RKO (cell line): ENCODE measurements at places on chromosomes 4 and X.

- no peak for DNase-seq
These were observed 359.3 kb downstream of the GRXCR1 start for GRCh38 chr4:43251841-43252240.

DNA sequence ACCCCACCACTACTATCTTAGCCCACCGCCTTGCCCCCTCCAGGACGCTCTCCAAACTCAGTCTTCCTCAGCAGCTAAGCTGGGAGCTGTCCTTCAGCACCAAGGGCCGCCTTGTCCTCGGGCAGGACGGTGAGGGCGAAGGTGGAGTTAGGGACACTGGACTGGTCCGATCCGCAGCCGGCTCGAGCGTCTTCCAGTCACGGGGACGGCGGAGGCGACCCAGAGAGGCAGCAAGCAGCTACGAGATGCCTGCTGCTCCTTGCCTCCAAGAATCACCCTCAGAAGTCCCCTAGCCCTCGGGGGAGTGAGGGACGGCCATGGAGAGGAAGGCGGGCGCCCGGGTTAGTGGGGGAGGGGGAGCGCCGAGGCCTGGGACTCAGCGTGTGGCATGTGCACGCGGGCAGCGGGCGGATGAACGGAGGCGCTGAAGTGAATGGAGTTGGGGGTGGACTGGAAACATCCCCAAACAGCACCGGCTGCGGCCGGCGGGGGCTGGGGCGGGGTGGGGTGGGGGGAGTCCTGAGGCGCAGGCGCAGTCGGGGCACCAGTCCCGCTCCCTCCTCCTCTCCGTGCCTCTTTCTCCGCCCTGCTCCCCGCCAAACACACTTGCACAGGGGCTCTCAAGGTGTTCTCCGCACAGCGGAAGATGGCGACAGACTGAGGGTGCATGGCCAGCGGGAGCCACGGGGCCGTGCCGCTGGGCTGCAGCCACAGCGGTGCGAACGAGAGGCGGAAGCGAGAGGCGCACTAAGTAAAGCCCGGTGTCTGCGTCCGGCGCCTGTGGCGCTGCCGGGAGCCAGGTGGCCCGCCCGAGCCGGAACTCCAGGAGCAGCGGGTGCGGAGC is at the start of gene NALF2:
TSS of gene NALF2 (plus strand) at position 545 of the 844 bp plus-strand sequence. CDS start 957 bp downstream, outside the sequence.
- DNase-seq = no peak

DNA sequence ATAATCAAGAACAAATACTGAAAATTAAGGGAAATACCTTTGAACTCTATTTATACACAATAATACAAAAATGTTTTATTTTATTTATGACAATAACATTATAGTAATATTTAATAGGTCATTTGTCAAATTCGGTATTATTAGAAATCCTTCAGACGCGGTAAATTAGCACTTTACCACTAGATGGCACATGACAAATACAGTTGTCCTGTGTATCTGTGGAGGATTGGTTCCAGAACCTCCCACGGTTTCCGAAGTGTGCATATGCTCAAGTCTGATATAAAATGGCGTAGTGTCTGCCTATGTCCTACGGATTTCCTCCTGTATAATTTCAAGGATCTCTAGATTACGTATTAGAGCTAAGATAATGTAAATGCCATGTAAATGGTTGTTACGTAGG is 8.1 kb upstream of the LINC00632 start:
- DNase-seq = peak; percentile 61

DNA sequence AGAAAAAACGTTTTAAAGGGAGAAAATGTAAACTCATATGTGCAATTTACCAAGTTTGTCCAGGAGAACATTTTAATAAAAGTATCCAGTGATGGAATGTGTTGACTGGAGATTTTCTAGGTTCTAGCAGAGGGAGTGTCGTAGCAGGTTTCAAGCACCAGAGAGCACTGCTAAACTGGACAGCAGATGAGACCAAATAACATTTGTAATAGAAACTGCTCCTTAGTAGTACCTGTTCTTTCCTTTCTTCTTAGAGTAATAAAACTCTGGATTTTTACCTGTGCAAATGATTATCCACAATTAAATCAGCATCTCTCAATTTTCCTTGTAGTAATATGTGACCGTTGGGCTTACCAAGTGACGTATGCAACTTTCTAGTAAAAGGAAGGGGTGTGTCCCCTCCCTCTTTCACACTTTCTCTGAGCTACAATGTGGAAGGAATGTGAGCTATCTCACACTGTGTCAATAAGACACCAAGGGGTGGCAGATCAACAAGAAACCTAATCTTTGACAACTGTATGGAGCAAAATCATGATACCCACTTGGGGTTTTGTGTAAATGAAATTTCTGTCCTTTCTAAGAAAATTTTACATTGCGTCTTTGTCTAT is 9.5 kb downstream of the HPGDS start:
- no peak for DNase-seq

DNA sequence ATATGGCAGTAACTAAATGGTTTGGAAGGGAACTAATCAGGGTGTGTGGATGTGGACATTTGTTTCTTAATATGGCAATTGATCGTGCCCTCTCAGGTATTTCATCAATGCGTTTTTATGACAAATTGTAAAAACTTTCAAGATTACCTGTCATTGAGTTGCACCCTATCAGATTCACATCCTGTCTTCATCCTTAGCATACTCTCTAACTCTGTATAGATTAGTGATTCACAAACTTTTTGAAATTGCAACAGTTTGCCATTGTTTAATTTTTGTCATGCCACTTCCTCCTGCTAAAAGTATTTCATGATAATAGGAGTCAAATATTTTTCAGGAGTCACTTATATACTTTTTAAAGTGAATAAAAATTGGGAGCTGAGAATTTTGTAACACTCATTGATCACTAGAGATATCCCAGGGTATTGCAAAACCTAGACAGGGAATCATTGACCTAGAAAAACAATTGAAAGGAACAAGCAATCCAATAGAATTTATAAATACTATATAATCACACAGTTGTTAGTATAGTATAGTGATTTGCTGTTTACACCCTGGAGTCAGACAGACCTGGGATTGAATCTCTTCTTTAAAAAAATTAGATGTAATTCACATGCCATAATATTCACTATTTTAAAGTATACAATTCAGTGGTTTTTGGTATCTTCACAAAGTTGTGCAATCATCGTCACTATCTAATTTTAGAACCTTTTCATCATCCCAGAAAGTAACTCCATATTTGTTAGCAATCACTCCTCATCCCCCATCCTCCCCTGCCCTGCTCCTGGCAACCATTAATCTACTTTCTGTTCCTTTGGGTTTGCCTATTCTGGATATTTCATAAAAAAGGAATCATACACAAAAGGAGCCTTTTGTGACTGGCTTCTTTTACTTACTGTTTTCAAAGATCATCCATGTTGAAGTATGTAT is 8.9 kb downstream of the MID2 start:
- DNase-seq = no peak

- DNase-seq = no peak
These were observed 124.7 kb upstream of the LNX1 start for GRCh38 chr4:53716011-53716410.

DNA sequence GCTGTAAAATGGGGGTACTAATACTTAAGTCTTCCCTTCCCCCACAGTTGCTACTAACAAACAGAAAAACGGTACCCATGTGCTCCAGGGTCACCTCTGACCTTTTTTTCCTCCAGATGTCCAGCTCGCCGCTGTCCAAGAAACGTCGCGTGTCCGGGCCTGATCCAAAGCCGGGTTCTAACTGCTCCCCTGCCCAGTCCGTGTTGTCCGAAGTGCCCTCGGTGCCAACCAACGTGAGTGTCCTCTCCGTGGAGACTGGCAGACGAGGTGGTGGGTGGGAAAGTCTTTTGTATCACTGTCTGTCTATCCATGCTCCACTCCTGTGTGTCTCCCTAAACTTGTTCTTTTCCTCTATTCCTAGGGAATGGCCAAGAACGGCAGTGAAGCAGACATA is 5.1 kb downstream of the UBA1 start:
- no peak for DNase-seq

DNA sequence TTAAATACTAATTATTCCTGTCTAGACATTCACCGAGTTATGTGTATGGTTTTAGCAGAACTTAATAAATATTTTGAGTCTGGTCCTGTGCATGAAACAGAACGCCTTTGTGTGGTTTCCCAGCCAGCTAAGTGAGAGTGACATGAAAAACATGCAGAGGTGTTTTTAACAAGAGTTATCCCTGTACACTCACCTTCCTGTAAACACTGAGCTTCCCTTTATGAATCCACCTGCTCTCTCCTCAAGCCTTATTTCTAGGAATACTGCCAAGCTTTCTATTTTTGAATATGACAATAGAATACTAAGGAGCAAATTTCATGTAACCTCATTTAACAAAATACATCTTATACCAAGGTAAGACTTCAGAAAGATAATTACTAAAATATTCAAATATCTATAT is 270.3 kb upstream of the CTSO start:
- DNase-seq = no peak

- no peak for DNase-seq
These were observed 926.1 kb downstream of the FAM133A start for GRCh38 chrX:94600077-94600476.

DNA sequence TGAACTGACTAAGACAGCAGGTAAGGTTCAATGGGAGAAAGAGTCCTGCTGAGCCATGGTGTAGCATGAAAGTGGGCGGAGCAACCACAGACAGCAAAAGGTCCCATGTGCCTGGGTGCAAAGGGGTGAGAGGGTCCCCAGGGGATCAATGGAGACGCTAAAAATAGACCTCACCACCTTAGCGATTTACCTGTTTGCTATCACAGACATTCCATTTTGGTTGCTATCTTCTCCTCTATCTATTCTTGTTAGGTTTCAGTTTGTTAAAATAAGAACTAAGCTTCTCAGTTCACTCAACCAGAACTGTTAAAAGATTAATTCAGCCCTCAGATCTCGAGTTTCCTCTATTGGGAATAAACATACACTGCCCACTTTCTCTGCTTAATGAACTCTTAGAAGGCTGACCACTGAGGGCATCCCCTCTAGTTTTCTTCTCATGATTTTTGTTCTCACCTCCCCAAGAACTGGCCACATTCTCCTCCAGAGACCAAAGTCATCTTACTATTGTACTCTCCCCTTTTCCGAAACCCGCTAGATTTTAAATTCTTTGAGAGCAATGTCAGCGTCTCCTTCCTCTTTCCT is 136.7 kb downstream of the PARM1 start:
- no peak for DNase-seq

GRCh38 chrX:69286565-69286906 is 121.3 kb upstream of the PJA1 start:
- no peak for DNase-seq

GRCh38 chrX:70605352-70605751 is 160.7 kb downstream of the DLG3 start:
- DNase-seq = no peak

DNA sequence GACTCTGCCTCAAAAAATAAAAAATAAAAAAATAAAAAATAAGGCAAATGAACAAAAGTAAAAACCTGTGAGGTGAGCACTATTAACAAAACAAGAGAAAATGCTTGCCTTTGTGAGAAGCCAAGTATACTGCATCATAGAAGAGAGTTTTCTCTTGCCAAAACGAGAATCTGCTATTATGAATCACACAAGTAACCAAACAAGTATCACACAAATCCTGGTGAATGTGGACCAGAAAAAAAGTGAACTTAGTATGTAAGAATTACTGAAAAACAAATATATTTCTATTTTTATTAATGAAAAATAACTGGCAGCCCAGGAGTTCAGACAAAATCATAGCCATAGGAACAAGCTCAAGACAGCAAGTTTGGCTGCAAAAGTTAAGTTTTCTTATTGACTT is 193.5 kb downstream of the PDGFC start:
- no peak for DNase-seq

- DNase-seq = no peak
These were observed 512 bp upstream of the UCP1 start for GRCh38 chr4:140569307-140569638.

DNA sequence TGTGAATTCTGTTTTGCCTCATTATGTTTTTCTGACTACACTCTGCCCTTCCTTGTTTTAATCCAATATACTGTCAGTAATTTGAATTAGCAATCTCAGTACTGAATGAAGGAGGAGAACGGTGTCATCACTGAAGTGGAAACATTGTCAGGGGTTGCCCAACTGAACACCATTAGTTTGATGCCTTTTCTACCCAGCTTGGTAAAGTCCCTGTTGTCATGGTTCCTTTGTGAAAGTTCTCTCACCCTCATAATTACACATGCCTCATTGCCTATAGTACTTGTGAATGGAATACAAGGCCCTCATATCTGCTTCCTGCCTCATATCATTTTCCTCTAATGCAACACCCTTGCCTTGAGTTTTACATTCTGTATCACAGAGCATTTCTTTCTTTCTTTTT is 76.9 kb downstream of the RRAGB start:
- no peak for DNase-seq

GRCh38 chrX:8728932-8729535 is 2.9 kb downstream of the ANOS1 start:
- DNase-seq = no peak

DNA sequence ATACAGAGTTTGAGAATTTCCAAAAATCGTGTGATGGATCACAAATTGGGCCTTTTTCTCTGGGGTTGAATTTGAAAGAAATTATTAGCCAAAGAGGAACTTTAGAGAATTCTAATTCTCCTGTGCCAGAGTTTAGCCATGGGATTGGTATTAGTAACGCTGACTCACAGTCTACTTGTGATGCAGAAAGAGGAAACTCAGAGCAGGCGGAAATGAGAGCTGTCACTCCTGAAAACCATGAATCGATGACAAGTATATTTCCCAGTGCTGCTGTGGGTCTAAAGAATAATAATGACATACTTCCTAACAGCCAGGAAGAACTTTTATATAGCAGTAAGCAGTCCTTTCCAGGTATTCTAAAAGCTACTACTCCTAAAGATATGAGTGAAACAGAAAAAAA is 64.9 kb downstream of the N4BP2 start:
- DNase-seq = peak; percentile 99

- no peak for DNase-seq
These were observed 104.2 kb upstream of the PUDP start for GRCh38 chrX:7252013-7252610.

DNA sequence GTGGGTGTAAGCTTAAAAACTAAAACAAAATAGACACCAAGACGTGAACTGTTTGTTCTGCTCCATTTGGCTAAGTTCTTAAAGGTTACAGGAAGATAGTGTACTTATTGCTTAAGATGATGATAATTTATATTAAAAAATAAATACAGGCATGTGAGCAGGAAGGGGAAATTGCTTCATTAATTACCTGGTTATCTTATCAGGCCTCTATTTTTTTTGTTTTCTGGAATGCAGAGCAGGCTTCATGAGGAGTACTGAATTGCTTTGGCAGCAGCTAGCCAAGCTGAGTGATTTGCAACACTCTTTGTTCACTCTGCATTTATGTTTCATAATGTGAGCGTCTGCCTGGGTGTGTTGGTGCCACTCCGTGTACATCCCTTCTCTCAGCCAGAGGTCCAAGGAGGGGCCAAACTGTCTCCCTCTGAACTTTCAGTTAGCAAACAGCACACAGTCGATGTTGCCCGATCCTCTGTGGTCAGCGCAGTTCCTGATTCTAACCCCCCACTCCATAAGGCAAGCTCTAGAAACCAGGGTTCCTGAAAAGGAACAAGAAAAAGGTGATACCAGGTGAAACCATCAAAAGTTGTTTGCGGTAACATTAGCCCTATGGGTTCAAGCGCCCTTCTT is 348.2 kb downstream of the SPRY1 start:
- DNase-seq = no peak

GRCh38 chrX:103513067-103513466 is 6.2 kb downstream of the RAB40A start:
- DNase-seq = no peak
